ENCODE measurements at places on chromosomes 4 and X.

DNA sequence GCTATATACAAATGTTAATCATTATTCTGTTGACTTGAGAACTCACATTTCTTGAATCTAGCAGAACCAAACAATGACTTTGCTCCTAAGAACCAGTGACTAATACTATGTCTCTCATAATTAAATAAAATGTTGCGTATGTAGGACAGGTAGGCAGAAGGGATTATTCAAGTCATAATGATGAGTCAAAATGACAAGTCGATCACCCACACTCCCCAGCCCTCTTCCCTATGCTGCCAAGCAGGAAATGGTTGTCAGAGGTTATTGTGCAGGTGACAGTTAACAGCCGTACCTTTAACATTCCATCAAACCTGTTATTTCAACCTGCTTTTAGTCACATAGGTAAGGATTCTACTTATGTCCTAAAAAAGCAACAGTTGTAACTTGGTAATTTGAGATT, 22.0 kb upstream of the STK26 start:
- DNase-seq, result no peak

GRCh38 chr4:139902321-139903320, 237.0 kb downstream of the MGST2 start:
- DNase-seq, result no peak

DNA sequence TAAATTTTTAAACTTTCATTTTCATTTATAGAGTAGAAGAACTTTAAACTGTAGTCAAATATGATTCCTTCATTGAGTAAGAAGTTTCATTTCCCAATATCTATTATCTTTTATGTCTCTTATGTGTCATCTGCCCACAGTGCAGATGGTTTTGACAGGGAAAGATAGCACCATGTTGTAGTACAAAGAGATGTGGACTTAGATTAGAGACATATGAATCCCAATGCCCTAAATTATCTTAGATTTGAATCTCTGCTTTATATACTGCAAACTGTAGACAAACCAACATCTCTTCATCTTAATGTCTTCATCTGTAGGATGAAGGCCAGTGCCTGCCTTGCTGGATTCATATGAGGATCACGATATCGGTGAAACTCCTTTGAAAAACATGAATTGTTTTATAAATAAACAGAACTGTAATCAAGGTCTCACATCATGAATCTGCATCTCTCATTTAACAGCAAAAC, 217.5 kb downstream of the BANK1 start:
- no peak for DNase-seq

GRCh38 chr4:159547645-159548308, 444.9 kb downstream of the RAPGEF2 start:
- no peak for DNase-seq

- DNase-seq, result no peak
These were observed 51.1 kb downstream of the ITIH6 start for GRCh38 chrX:54746928-54747327.

DNA sequence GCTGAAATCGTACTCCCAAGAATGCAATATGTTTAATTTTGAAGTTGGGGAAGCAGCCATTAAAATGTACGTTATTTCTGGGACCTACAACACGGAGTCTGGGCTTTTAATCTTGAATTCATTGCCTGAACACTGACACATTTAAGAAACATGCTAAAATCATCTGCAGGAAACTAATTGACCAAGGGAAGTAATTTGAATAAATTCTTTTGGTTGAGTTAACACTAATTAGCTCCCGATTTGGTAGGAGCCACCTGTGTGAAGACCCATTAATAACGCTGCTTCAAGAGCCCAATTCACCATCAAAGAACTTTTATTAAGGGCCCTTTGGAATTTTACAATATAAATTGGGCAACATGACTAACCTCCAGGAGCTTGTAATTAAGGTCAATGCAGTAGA, 309.2 kb downstream of the RAB28 start:
- no peak for DNase-seq

- no peak for DNase-seq
These were observed 229.6 kb upstream of the PGRMC2 start for GRCh38 chr4:128517096-128517738.

GRCh38 chrX:41236629-41237028, 97.3 kb upstream of the DDX3X start:
- DNase-seq, result no peak

- no peak for DNase-seq
These were observed 85.7 kb upstream of the HPRT1 start for GRCh38 chrX:134374294-134374693.

DNA sequence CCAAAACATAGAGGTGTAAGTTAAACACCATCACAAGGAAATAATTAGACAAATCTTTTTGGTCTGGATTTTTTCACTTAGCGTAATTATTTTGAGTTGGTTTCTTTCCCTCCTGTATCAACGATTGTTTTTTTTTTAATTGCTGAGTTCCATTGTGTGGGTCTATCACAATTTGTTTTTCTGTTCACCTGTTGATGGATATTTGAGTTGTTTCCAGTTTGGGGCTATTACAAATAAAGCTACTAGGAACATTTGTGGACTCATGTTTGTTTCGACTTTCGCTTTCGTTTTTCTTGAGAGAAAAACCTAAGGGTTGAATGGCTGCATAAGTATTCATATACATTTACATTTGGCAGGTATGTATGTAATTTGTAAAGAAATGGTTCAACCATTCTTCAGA, 20.4 kb upstream of the FBXW7 start:
- DNase-seq, result no peak

DNA sequence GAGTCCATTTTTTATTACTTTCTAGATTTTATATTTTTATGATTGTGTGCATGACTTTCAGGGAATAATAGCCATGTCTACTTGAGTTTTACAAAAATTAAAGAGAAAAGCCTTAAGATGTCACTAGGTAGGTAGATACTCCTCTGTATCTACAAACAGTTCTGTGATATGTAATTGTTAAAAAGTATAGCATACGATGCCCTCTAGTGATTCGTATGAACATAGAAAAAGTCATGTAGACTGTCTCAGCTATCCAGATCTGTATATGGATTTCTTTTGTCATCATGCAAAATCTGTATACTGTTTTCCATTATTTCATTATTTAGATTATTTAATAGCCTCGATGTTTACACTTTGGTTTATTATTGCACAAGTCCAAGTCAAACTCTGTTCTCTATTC, 856.6 kb downstream of the CENPC start:
- DNase-seq, result no peak

DNA sequence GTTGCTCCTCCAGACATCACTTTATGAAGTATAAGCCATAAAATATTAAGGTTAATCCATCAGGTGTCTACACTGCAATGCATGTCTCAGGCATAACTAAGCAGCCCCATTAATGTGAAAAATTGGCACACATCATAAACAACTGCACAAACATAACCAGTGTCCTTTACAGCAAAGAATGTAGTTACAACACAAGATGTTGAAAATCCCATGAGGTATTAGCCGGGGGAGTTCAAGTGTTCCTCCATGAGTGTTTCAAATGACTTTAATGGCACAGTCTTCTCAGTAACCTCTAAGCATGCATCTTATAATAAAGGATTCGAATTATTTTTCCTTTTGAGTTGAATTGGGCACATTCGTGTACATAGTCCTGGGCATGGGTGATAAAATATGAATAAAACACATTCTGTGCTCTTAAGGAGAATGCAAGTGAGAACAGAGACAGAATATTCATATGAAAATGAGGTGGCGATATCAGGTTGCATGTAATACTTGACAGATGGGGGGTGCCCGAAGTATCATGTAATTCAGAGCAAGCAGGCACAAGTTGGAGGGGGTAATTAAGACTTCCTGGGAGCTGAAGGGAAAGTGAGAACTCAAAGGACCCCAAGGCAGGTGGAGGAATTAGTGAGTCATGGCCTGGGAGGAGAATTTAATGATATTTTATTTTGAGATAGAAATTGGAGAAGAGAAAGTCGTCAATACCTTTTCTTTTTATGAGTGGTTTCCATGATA, 18.2 kb upstream of the VCX2 start:
- no peak for DNase-seq

- DNase-seq, result no peak
These were observed 161.4 kb downstream of the RAB28 start for GRCh38 chr4:13322681-13323101.

- DNase-seq, result no peak
These were observed 44.4 kb downstream of the TSC22D3 start for GRCh38 chrX:107730991-107731766.

- DNase-seq, result no peak
These were observed 46.0 kb upstream of the TMPRSS11E start for GRCh38 chr4:68401231-68401630.

DNA sequence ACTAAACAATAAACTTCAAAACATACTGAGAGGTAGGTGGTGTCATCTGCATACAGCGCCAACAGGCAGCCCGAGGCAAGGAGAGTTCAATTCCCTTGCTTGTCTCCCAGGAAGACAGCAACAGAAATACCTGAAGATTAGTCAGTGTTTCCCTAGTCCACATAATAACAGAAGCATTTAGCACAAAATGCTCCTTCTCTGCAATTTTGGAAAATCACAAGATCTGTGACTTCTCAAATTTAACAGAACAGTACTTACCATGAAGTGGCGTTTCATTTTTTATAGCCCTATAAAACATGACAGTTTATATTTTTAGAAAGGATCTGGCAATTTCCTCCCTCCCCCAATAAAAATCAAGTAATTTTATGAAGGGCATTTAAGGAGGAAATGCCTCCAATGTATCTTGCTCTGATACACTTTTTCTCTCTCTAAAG, 67.1 kb upstream of the MYOZ2 start:
- no peak for DNase-seq

GRCh38 chr4:872241-872981, 46.5 kb upstream of the CPLX1 start:
- no peak for DNase-seq

GRCh38 chrX:135982860-135983259, 2.4 kb upstream of the SLC9A6 start:
- no peak for DNase-seq

- no peak for DNase-seq
These were observed 98.5 kb upstream of the FAM47C start for GRCh38 chrX:36909676-36910030.

GRCh38 chr4:111849746-111850284, 295.4 kb upstream of the FAM241A start:
- no peak for DNase-seq

DNA sequence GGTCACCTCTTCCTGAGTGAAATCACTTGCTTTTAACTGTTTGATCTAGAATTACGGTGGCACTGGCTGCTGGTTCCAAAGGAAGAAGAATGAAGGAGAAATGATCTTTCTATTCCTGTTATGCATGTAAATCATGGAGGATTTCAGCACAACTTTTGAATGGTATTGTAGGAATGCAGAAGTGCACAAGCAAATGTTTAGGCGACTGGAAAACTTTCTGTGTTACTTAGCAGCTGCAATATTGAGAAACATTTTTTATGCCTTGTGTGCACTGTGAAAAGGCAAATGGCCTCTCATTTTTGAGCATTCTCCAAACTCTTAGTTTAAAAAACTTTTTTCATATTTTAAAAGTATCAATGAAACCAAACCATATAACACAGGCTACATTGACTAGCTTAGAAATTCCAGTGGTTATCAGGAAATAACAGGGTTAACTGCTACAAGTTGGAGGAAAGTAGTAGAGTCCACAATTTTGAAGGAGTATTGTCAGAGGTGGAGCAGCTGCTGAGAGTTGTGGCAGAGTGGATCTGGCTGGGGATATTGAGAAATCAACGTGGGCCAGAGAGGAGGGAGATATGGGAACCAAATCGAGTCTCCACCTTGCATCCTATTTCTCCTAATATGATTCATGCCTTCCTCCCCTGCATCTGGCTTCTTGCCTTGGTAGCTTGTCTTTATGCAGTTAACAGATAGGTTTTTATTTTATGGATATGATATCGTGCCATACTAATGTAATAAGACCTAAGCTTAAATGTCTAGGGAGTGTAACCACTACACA, 32.0 kb upstream of the FHL1 start:
- DNase-seq, result no peak

GRCh38 chr4:170610434-170610833, 520.7 kb upstream of the AADAT start:
- DNase-seq, result no peak

- no peak for DNase-seq
These were observed 3.7 kb downstream of the CRMP1 start for GRCh38 chr4:5889002-5889696.

DNA sequence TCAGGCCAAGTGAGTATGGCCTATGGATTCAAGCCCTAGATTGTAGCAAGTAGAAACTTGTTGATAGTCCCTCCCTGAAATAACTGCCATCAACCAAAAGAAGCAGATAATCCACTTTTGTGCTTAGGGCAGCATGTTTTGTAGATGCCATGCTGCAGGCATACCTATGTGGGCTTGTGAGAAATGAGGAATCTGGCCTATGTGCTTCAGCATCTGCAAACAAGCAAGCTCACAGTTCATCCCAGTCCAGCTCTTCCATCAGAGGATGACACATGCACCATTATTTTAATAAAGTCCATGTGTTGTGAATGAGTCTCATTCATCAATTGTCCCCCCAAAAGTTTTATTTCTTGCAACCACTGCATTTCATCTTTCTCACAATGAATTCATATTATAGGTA, 421.9 kb upstream of the DIPK2B start:
- no peak for DNase-seq

- no peak for DNase-seq
These were observed 2.7 kb downstream of the SLC39A8 start for GRCh38 chr4:102342404-102343074.

DNA sequence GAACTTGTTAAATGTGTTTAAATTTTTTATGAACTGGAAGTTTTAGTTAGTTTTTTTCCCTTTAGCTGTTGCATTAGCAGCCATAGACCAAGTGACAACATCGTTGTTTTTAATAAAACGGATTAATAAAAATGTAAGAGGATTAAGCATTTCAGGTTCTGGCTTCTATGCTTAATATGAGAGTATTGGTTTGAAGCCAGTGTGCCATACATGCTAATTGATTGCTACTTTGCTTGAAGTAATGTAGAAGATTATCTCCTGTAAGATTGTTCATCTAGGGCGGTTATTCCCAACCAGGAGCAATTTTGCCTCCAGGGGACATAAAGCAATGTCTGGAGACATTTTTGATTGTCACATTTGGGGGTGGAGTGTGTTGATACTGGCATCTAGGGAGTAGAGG, 54.3 kb downstream of the TLL1 start:
- DNase-seq, result no peak

GRCh38 chrX:67574696-67575095, 30.9 kb downstream of the AR start:
- no peak for DNase-seq

GRCh38 chrX:56783450-56783831, 54.4 kb downstream of the NBDY start:
- no peak for DNase-seq

DNA sequence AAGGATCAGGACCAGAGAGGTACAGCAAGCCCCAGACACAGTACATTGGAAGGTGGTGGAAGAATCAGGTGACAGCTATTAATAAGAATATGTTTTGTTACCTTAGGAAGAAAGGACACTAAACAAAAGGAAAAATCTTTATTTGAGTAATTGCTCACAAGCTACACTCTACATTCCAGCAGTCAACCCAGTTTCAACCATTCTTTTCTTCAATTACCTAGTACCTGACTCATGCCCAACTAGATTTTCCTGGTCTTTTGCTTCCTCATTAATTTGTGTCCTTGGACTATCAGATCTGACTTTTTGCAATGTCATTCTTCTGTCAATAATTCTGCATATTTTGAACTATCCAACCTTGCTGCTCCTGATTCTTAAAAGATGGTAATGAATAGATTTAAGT, 22.5 kb upstream of the GLRA2 start:
- DNase-seq, result no peak

Measured in activated CD8-positive, alpha-beta memory T cell treated with anti-CD3 and anti-CD28 coated beads for 1 hour (primary cell).